Fibroblast of skin of right quadriceps (primary cell): ENCODE measurements at places on chromosomes 7 and 10.
A peak's percentile ranks its signal among the peaks of the same experiment; 100 is the strongest.

DNA sequence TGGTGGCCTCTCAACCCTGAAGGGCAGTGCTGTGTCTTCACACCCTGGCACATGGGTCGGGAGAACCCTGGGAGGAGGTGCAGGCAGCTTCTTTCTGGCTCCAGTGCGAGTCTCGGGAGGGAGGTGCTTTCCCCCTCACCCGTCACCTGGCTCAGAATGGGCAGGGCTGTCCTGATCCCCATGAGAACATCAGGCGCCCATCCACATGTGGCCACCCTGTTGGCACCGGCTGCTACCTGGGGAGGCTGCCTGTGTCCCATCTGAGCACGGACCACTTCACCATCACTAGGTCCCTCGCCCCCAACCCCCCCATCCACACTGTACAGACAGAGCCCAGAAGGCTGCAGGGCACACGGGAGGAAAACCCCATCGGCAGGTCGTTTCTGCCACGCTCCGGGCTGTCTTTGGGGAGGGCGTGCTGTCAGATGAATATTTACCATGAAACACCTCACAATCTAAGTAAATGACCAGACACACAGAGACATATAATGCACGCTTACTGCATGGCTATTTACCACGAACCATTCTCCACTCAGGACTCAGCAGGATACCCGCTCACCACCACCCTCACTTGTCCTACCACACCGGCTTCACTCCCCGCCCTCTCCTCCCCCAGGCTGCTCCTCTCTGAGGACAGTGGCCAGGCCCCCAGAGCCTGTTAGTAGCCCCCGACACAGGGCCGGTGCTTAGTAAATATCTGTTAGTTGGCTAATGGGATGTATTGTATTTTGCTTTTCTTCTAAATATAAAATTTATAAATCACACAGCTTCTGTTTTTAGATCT, 282.2 kb downstream of the DNAJB6 start:
- no peak for DNase-seq

DNA sequence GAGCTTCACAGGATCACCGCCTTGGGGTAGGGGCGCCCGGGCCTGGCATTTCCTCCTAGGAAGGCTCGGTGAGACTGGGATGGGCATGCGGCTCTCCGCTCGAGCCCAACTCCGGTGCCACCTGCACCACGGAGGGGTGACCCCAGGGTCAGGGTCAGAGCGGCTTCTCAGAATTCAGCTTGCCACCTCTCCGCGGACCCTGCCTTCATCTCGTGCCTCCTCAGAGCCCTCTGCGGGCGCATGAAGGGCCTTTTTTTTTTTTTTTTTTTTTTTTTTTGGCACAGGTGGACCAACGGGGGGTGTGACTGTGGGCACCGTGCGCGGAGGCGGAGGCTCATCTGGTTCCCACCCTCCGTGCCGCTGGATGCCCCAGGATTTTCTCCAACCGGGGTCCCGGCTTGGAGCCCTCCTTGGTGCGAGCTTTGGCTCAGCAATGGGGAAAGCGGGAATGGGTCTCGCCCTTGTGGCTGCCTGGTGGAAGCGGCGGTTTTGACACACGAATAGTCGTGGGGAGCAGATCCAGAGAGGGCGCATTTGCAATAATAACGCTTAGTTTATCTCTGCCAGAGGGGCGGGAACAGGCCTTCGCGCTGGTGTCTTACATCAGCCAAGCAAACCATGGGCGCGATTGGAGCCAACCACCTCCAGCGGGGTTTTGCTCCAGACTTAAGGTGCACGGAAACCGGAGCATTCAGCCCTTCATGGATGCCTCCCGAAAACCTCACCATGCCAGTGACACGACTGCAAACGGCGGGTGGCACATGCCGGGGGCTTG, 5.0 kb upstream of the TNRC18 start:
- peak; percentile 93 for DNase-seq

- peak; percentile 9 for DNase-seq
Measured at GRCh38 chr10:78899996-78900714, 168.6 kb upstream of the ZMIZ1 start.

DNA sequence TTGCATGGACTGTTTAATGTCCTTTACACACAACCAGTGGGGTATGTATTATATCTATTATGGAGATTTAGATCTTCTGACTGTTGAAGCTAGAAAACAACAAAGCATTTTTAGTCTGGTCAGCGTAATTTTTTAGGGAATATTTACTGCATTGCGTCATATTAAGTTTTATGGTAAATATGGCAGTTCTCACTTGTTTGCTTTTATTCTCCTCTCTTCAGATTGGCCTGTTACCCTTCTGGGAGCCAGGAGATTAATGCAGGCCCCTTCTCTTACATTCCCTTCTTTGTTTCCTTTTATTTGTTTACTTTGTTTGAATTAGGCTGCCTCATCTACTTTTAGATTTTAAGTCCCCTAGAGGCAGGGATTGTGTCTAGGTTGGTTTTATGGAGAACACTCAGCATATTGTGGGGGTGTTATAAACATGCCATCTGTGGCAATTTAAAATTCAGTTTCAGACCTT, 13.8 kb downstream of the UBE2D1 start:
- DNase-seq: no peak

- no peak for DNase-seq
Measured at GRCh38 chr10:78769526-78769925, 299.2 kb upstream of the ZMIZ1 start.

GRCh38 chr10:13922586-13922985, 335.8 kb downstream of the PRPF18 start:
- peak; percentile 70 for DNase-seq

DNA sequence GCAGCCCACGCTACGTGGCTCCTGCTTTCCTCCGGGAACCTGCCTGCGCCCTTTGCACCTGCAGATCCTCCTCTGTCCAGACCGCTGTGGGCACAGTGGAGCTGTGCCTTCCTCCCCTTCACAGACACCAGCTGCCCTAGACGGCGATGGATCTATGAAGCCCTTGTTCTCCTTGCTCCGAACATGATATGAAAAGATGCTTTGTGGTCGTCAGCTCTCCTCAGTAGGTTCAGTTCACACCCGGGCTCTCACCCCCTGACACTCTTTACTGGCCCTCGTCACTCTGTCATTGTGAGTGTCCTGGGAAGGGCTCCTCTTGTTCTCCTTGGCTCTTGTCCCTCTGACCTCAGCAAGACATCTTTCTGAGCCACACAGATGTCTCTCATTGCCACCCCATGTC, 4.2 kb downstream of the ZNF488 start:
- no peak for DNase-seq

GRCh38 chr10:98525969-98526368, 79.2 kb upstream of the HPS1 start:
- no peak for DNase-seq

- peak; percentile 51 for DNase-seq
Measured at GRCh38 chr7:123120286-123120685, 79.5 kb downstream of the SLC13A1 start.

DNA sequence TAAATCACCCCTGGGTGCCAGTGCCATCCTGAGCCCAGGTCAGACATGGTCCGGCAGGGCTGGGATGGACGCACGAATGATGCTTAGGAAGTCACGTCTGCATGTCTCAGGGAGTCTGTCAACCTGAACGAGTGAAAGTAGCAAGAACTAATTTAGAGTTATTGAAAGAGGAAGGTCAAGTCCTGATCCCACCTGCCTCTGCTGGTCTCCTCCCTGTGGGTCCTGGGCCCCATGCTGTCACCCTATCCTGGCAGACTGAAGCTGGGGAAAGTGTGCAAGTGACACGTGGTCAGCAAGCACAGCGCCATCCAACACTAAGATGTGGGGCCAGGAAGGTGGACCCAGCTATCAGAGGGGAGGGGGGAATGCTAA, 26.1 kb upstream of the GRID1 start:
- no peak for DNase-seq

DNA sequence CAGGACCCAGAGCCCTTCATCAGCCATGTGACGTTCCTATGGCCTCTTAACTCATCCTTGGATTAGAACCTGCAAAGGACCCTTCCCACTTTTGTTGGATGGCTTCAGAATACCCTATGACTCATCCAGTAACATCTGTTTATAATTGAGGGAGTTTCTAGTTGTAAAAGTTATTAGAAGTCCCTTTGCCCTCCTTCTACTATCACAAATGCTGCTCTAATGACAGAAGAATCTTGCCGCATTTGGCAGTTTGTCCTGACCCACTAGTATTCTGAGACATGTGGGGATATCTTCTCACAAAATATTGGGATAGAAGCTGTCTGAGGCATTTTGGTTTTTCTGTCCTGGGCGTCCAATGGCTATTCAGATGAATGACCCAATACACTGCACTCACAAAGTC, 251.8 kb upstream of the TMEM72 start:
- DNase-seq: no peak

DNA sequence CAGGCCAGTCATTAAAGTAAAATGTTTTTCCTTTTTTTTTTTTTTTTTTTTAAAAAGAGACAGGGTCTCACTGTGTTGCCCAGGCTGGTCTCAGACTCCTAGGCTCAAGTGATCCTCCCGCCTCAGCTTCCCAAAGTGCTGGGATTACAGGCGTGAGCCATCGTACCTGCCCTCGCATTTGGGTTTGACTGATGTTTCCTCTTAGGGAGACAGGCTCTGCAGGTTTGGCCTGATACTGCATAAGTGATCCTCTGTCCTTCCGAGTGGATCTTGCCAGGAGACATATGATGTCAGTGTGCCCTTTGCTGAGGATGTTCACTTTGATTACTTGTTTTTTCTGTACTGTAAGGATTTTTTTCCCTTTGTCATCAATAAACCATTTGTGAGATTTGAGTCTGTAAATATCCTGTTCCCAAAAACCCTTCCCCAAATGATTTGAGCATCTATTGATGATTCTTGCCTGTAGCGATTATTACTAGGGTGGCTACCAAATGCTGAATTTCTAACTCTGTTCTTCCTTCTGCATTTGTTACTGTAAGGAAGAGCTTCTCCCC, 19.7 kb downstream of the LIMK1 start:
- DNase-seq: no peak

- no peak for DNase-seq
Measured at GRCh38 chr7:68888971-68889385, 709.3 kb upstream of the AUTS2 start.

GRCh38 chr10:128463991-128464760, 338.0 kb upstream of the MKI67 start:
- peak; percentile 51 for DNase-seq

GRCh38 chr7:11336432-11336831, 362.8 kb downstream of the PHF14 start:
- DNase-seq: peak; percentile 15

GRCh38 chr10:26438534-26439341, 597 bp downstream of the APBB1IP start:
- peak; percentile 1 for DNase-seq

GRCh38 chr7:87570178-87570577, 30.5 kb downstream of the ABCB1 start:
- peak; percentile 81 for DNase-seq

DNA sequence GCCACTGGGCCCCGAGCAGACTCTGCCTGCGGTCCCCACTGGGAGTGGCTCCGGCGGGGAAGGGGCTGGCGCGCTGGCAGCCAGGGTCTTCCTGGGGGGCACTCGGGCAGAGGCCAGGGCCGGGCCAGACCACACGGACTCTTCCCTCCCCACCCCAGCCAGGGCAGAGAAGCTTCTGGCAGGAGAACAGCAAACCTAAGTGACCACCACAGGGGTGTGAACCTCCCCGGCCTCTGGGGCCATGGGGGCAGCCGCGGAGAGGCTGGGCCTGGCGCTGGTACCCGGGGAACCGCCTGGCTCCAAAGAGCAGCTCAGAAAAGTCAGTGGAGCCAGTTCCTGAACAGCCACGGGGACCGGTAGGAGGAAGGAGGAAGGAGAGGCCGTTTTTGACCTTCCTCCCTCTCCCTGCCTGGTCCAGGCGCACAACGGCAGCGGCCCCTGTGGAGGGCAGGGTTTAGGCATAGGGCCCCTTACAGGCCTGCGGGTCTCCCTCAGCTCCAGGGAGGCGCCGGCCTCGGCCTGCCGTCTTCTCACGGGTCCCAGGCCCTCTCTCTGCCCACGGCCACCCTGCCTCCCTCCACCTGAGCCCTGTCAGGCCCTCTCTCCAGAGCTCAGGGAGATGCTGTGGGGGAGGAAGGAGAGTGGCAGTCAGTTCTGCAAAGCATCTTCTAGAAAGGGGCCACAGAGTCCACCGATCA, 51.8 kb downstream of the TMEM209 start:
- DNase-seq: no peak

- DNase-seq: no peak
Measured at GRCh38 chr10:80555415-80555814, 17.7 kb downstream of the SH2D4B start.

DNA sequence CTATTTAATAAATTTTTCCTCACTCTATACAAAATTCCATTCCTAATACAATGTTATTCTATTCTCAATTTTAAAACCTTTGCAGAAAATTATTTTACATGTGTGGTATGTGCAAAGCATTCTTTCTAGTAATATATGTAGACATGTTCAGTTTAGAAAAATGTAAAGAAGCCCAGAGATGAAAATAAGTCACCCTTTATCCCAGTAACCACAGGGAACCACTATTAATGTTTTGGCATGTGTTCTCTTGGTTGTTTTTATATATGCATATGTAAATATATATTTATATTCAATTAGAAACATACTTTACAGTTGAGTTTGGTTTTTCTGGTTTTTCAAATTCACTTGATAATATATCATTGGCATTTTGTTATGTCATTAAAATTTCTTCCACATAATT, 14.8 kb upstream of the GLCCI1 start:
- peak; percentile 74 for DNase-seq

- no peak for DNase-seq
Measured at GRCh38 chr7:112023786-112024185, 182.4 kb downstream of the DOCK4 start.

- no peak for DNase-seq
Measured at GRCh38 chr10:116696919-116697318, 45.4 kb downstream of the HSPA12A start.

DNA sequence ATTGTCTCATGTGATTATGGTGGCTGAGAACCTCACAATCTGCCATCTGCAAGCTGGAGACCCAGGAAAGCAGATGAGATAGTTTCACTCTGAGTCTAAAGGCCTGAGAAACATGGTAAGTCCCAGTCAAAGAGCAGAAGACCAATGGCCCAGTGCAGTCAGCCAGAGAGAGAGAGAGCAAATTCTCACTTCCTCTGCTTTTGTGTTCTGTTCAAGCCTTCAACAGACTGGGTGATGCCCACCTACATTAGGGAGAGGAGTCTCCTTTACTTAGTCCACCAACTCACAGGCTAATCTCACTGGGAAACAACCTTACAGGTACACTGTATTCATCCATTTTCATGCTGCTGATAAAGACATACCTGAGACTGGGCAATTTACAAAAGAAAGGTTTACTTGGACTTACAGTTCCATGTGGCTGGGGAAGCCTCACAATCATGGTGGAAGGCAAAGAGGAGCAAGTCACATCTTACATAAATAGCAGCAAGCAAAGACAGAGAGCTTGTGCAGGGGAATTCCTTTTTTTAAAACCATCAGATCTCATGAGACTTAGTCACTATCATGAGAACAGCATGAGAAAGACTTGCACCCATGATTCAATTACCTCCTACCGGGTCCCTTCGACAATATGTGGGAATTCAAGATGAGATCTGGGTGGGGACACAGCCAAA, 4.7 kb upstream of the FRMPD2 start:
- DNase-seq: no peak
